ENCODE measurements at places on chromosomes 3 and 15. TPM values are rescaled to one million over a fixed set of nuclear protein-coding genes. Genes with fewer than 3 reads are reported as not detected.

GRCh38 chr15:58038426-58039078 is 27.0 kb downstream of the ALDH1A2 start:
- no peak for DNase-seq

The ITGA11 gene
- 32.6 TPM for total RNA-seq

DNA sequence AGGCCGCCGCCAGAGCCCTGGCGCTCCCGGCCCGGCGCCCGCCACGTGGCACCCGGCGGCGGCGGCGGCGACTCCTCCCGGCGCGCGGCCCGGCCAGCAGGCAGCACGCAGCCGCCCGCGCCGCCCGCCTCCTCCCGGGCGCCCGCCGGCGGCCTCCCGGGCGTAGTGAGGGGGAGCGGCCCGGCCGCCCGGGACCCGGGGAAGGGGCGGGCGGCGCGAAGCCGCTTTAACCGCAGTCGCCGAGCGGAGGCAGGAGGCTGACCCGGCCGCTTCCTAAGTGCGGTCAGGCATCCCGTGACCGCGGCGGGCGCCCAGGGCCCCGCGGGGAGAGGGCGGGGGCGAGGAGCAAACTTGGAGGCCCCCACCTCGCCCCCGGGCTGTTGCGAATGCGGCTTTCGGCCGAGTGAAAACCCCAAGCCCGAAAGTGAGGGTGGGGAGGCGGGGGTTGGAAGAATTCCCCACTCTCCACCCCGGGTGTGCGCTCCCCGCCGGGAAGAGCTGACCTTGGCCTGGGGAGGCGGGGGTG is 1.7 kb upstream of the HES1 start:
- peak; percentile 85 for DNase-seq

The UCN2 gene
- not detected for total RNA-seq

DNA sequence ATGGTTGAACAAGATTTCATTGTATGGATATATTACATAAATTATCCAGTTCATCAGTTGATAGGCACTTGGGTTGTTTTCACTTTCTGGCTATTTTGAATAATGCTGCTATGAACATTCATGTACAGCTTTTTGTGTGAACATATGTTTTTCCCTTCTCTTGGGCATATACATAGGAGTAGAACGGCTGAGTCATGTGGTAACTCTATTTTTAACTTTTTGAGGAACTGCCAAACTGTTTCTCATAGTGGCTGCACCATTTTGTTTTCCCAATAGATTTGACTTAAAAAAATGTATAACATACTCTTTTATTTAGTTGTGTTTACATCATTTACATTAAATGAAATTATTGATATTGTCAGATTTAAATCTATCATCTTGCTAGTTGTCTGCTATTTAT is 28.8 kb upstream of the RFX7 start:
- no peak for DNase-seq

The MOBP gene
- total RNA-seq = not detected

DNA sequence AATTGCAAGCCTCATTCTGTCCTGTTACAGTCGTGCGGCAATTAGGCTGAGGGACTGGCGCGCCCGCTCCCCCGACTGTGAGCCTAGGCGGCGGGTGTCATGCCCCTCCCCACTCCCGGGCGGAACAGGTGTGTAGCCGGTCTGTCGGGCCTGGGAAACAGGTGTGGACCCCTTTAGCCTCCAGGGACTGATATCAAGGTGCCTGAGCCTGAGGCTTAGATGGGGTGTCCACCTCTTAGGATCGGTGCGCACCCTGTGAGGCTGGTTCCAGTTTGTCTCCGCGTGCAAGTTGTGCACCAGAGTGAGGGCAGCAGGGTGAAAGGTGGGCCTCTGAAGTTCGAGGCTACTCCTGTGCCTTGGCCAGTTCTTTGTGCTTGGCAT is 686 bp downstream of the VPS8 start:
- DNase-seq = peak; percentile 74

The PRICKLE2 gene
- total RNA-seq = 7.7 TPM

- no peak for DNase-seq
Measured at GRCh38 chr3:54223063-54223462, 100.7 kb downstream of the CACNA2D3 start.

Data from Right ventricle myocardium inferior (tissue), 1 donor.